Calu3 (cell line): ENCODE measurements at places on chromosomes 5 and 9. TPM values are rescaled to one million over a fixed set of nuclear protein-coding genes. Genes with fewer than 3 reads are reported as not detected.

The FIBCD1 gene
- total RNA-seq: 1.4 and 1.5 TPM in 2 replicates

The PDE6A gene
- total RNA-seq: not detected in 2 replicates

The PCDHGA2 gene
- total RNA-seq: not detected in 2 replicates

The PROP1 gene
- total RNA-seq: not detected in 2 replicates

The ZNF658 gene
- total RNA-seq: 2.5 and 3.1 TPM in 2 replicates

The CARD9 gene
- 1.2 and 1.6 TPM in 2 replicates for total RNA-seq

The GLRA1 gene
- not detected in 2 replicates for total RNA-seq

The DND1 gene
- 2.8 and 2.9 TPM in 2 replicates for total RNA-seq

The C9orf43 gene
- total RNA-seq: 0.33 and 0.51 TPM in 2 replicates

The APC gene
- total RNA-seq: 44.7 and 47.6 TPM in 2 replicates

The PCDHA1 gene
- total RNA-seq: 0.73 and 0.83 TPM in 2 replicates

The LECT2 gene
- not detected in 2 replicates for total RNA-seq

The GPR150 gene
- 0.17 and 0.24 TPM in 2 replicates for total RNA-seq

The LRRTM2 gene
- not detected in 2 replicates for total RNA-seq

The CAVIN4 gene
- 0.37 and 0.52 TPM in 2 replicates for total RNA-seq

The KIF12 gene
- 52.3 and 54.0 TPM in 2 replicates for total RNA-seq

The SVEP1 gene
- 0.24 and 0.35 TPM in 2 replicates for total RNA-seq

The ASPN gene
- total RNA-seq: not detected in 2 replicates

The JAK2 gene
- 6.3 and 9.2 TPM in 2 replicates for total RNA-seq

The PCDHGA5 gene
- 0.10 and 0.12 TPM in 2 replicates for total RNA-seq

The CCNO gene
- total RNA-seq: 10.1 and 12.5 TPM in 2 replicates

The ZNF462 gene
- 37.3 and 48.0 TPM in 2 replicates for total RNA-seq

The PCDHAC2 gene
- 12.6 and 17.1 TPM in 2 replicates for total RNA-seq

The GAPT gene
- not detected in 2 replicates for total RNA-seq

The ACOT12 gene
- total RNA-seq: 0.87 TPM in 1 of 2 replicates, not detected in the other

The DBH gene
- total RNA-seq: not detected in 2 replicates

The C1QTNF2 gene
- total RNA-seq: not detected in 2 replicates

The PRDM9 gene
- total RNA-seq: not detected in 2 replicates

The OLFML2A gene
- total RNA-seq: 0.88 and 0.99 TPM in 2 replicates

The CDH9 gene
- not detected in 2 replicates for total RNA-seq

The F2R gene
- 13.6 and 14.4 TPM in 2 replicates for total RNA-seq

The ZBED3 gene
- 11.0 and 12.3 TPM in 2 replicates for total RNA-seq

The FGF10 gene
- not detected in 2 replicates for total RNA-seq

The MYMK gene
- total RNA-seq: not detected in 2 replicates
